Activated naive CD8-positive, alpha-beta T cell treated with anti-CD3 and anti-CD28 coated beads, Interleukin-2, amount 10 ng/mL, durations not matched to agents 7 days and 5 days (primary cell): ENCODE measurements at places on chromosomes 2 and 18. TPM values are rescaled to one million over a fixed set of nuclear protein-coding genes. Genes with fewer than 3 reads are reported as not detected.

AMER3 gene
- total RNA-seq: not detected

PRKCE gene
- 20.5 TPM for total RNA-seq

GRCh38 chr2:158255257-158255656 is 153.6 kb downstream of the UPP2 start:
- H3K4me1 ChIP-seq: no peaks in the 10 kb centered on the region
- no peaks in the 10 kb centered on the region for H3K36me3 ChIP-seq
- H3K27me3 ChIP-seq: peaks cover 2% of the 10 kb centered on the region
- DNase-seq: no peak

DNA sequence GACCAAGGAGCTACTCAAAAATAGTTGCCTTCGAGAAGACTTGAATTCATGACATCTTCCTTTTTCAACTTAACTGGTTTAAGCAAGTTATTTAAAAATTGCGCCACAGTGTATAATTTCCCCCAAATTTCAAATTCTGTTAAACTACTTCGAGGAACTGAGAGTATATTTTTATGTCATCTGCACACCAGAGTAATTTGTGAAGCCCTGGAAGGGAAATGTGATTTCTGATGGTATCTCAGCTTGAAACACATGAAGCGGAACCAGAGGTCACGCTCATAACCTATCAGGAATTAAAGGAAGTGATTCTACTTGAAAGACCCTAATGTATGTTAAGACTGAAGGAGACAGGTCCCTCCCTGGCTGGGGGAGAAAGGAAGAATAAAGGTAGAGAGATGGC is 33.9 kb upstream of the DARS1 start:
- peaks cover 9% of the 10 kb centered on the region for H3K4me1 ChIP-seq
- H3K27me3 ChIP-seq: peaks cover 7% of the 10 kb centered on the region
- DNase-seq: no peak
- no peak overlapping the region for H3K27ac ChIP-seq

GRCh38 chr2:176237456-176237855 is 31.8 kb upstream of the MTX2 start:
- H3K36me3 ChIP-seq: no peaks in the 10 kb centered on the region
- H3K27ac ChIP-seq: no peak overlapping the region
- no peak overlapping the region for H3K4me3 ChIP-seq

GRCh38 chr18:22538426-22538825 is 120.7 kb upstream of the CTAGE1 start:
- no peaks in the 10 kb centered on the region for H3K36me3 ChIP-seq
- H3K4me1 ChIP-seq: no peaks in the 10 kb centered on the region
- H3K4me3 ChIP-seq: no peak overlapping the region
- H3K27me3 ChIP-seq: peaks cover 2% of the 10 kb centered on the region
- DNase-seq: no peak
